ENCODE measurements at places on chromosomes 5 and 9.

GRCh38 chr5:154474396-154475334, 3.4 kb downstream of the HAND1 start:
- DNase-seq: no peak

DNA sequence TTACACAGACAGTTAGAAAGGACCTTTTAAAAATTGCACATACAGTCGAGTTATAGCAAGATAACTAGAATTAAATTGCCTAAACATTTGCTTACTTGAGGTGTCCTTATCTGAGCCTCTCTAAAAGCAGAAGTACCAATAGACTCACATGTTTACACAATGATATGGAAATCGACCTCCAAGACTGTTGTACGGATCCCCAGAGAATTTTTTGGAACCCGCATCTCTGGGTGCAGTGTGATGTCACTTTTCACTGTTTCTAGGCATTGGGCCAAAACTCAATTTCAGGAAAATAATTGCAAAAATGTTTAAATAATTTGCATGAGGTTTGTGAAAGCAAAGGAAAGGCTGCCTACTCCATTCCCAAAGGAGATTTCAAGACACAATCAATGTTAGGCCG, 63.1 kb upstream of the ATG10 start:
- DNase-seq: no peak

- DNase-seq: no peak
Measured at GRCh38 chr9:116646661-116647514, 40.2 kb upstream of the TRIM32 start.

DNA sequence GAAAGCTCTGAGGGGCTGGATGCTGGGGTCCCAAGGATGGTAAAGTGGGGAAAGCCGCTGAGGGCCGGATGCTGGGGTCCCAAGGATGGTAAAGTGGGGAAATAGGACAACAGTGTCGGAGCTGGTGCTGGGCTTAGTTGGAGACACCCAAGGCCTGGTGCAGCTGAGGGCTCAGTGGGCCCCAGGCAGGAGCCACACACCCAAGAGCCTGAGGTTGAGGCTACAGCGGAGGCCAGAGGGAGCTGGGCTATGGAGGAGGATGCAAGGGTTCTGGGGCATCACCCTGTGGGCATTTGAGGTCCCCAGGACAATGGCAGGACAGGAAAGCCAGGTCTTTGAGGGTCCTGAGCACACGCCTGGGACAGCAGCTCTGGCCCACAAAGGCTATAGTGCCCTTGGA, 19.1 kb upstream of the SLC9A3 start:
- no peak for DNase-seq

DNA sequence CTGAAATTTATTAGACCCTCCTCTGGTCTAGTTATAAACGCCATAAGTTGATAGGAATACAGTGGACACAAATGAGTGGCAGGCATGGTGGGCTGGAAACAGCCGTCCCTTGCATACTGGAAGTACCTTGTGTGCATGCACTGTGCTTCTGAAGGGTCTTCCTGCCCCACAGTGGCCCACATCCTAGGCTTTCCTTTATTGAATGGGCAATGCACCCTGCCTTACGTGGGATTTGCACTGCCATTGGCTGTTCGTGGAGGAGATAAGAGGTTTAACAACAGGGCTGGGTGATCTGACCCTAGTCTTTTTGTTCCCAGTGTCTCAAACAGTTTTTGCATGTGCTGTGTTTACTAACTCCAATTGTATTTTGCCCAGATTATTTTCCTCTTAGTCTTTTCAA, 480.8 kb downstream of the GADD45G start:
- no peak for DNase-seq

GRCh38 chr9:104177003-104177611, 83.0 kb downstream of the SMC2 start:
- no peak for DNase-seq

GRCh38 chr5:31887556-31887955, 248.6 kb downstream of the PDZD2 start:
- no peak for DNase-seq

DNA sequence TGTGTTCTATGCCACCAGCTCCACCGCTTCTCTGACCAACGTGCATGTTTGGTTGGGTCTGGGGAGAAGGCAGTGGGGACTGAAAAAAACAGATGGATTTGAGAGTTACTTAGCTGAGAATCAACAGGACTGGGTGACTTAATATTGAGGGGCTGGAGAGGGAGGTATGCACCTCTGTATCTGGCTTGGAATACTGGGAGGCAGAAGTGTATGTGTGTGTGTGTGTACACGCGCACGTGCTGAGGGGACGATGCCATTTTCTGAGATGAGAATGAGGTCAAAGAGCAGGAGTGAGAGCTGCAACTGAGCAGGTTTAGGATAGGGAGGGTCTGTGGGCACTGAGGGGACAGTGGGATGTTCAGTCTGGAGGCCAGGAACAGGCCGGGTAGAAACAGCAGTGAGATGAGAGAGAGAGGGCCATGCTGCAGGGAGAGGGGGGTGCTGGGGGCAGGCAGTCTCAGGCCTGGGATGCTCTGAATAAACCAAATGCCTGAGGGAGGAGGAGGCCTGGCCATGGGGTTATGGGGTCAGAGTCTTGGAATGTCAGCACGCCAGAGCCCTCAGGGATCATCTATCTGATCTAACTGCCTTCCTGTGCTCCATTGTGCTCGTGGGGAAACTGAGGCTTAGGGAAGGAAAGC, 14.0 kb downstream of the PDGFRB start:
- no peak for DNase-seq
